NCI-H510A treated with DMSO at 0.1 percent for 48 hours (cell line): ENCODE measurements at places on chromosomes 7 and 10.

- DNase-seq, result no peak
These were observed 405.0 kb upstream of the LRRN3 start for GRCh38 chr7:110685899-110686298.

DNA sequence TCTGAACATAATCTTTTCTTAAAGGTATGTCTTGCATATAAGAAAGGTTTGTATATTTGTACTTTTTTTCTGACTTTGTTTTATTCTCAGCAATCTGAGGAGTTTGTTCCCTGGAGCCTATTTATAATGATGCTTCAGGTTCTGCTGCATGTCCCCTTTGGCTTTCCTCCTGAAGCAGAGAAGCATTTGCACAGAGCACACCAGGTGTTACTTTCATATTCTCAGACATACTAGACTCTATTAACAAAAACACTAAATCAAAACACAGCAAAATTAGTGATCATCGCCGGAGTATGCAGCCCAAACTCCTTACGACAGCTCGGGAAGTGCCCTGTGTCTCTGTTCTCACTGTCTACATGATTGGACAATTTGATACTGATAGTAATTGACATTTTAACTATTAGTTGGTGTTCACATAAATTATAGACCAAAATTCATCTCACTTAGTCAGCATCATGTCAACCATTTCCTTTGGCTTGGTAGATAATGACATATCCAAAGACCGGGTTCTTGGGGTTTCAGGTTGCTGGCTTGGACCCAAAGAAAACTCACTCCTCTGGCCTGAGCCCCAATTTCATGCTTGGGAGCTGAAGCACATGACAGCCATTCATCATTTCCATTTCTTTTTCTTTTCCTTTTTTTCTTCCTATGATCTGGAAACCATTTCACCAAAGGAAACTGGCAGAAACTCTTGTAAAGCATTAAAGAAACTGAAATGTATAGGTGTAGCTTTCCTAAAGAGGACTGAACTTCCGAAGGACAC lies 400.1 kb upstream of the NRP1 start:
- no peak for DNase-seq

- no peak for DNase-seq
These were observed 67.5 kb downstream of the NT5C2 start for GRCh38 chr10:103125323-103126267.

- DNase-seq, result no peak
These were observed 644 bp downstream of the BUD23 start for GRCh38 chr7:73683788-73684693.

DNA sequence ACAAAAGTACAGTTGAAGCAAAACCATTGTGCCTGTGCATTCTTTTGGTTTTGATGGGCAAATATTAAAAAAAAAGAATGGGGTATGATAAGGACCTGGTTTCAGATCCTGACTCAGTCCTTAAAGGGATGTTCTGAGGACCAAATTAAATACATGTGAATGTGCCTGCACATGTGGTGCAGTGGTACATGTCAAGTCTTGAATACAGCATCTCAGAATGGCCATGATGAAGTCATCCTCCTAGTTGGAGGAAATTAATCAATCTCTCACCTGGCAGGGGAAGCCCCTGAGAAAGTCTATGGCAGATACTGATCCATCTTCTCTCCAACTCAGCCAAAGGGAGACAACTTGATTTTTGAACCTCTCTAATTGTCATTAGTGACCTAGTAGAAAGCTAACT lies 207.0 kb downstream of the SUGCT start:
- DNase-seq, result no peak

DNA sequence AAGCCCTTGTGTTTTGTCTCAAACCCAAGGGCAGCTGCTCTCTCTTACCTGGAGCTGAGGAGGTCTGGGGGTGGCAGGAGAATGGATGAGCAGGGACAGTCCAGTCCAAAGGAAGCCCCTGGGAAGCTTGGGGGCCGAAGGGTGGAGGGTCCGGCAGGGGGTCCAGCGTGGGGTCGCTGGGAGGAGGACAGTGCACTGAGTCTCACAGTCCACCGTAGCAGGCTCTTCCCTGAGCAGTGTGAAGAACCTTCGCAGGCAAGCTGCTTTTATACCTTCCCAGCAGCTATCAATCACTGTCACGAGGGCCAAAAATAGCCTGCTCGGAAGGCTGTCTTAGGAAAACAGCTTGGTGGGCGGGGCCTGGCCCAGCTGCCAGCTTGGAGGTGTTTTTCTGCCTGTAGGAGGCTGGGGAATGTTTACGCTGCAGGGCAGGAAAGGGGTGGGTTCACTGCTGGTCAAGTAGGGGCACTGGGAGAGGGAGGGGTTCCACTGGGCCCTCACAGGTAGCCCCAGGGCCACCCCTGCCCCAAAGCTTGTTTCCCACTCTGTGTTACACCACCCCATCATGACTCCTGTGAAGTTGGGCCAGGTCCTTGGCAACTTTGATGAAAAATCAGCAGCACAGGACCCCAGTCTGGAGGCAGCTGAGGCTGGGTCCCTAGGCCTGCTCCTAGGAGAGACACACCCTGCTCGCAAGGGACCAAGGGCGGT lies at the start of gene DEPP1:
Gene DEPP1 (minus strand): TSS at position 240 of the 711 bp plus-strand sequence. CDS start 779 bp downstream, outside the sequence.
- peak; percentile 77 for DNase-seq

DNA sequence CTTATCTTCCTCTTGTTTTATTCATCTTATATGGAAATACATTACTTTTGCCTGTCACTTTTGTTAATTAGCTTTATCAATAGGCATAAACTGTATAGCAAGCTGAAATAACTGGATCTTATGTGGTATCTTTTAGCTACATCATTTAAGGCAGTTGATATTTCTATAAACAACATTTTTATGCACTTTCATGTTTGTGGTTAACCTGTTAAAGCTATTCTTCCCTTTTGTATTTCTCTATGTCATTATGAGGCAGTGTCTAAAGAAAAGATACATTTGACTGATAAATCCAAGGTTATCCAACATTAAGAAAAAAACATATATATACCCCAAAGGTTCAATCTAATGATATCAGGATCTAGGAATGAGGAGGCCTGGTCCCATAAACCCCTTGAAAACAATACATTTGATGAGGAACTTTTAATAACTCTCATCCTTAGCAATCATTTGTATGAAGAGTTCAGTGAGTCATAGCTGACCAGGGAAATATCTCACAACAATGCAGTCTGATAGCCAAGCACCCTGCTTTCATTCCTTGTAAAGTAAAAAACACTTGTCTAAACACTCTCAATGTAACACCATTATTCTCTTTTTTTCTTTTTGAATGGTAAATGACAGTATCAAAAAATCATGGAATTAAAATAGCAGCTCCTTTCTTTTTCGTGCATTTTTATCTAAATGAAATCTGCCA lies 300.9 kb downstream of the NEBL start:
- DNase-seq, result no peak

DNA sequence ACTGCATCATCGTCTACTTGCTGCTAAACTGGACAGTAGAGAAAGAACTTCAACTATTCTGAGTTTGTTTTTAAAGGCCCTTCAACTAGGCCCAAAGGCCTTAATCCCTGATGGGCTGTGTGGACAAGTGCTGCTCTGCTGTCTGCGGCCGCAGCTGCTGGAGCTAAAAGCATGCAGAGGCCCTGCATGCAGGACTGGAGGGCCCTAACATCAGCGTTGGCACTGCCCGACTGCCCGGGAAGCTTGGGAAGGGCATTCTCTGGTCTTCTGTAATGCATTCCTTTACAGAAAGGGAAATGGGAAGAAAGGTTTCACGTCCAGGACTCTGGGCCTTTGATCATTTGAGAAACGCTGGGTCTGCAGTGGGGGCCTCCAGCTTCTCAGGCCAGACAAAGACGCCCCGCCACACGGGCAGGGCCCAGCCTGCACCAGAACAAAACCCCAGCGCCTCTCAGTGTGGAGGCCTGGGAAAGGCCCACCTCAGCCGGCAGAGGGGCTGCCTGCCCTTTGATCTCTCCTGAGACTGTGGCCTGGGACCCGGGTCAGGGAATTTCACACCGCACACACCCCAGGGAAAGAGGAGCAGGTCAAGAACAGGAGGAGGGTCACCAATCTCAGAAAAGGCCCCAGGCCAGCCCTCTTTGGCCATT lies 229.3 kb downstream of the DNAJB6 start:
- no peak for DNase-seq

GRCh38 chr7:13839063-13839462 lies 150.4 kb downstream of the ETV1 start:
- peak; percentile 36 for DNase-seq

DNA sequence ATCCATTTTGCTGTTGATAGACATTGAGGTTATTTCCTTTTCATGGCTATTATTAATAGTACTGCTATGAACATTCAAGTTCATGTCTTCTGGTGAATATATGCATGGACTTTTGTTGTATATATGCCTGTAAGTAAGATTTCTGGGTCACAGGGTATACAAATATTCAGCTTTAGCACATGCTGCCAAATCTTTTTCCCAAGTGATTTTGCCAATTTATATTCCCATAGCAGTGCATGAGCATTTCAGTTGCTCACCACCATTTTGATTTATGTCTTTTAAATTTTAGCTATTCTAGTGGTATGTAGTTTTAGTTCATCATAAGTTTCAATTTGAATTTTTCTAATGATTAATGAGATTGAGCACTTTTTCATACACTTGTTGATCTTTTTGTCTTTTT lies 59.9 kb downstream of the CALD1 start:
- no peak for DNase-seq

DNA sequence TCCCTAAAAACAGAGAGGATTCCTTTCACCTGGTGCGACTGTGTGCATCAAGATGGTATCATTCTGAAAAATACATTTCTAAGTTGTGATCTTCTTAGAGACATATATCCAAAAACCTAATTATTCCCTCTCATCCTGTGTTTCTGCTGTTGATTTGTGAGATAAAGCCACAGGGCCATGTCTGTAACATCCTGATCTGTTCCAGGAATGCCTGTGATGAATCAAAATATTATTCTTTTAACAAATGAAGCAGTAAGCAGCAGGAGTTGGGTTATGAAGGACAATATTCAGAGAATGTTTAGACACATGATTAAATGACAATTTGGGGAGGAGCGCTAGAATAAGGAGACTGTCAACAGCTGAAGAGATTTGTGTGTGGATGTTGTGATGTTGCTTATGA lies 731.4 kb downstream of the KCNMA1 start:
- no peak for DNase-seq

DNA sequence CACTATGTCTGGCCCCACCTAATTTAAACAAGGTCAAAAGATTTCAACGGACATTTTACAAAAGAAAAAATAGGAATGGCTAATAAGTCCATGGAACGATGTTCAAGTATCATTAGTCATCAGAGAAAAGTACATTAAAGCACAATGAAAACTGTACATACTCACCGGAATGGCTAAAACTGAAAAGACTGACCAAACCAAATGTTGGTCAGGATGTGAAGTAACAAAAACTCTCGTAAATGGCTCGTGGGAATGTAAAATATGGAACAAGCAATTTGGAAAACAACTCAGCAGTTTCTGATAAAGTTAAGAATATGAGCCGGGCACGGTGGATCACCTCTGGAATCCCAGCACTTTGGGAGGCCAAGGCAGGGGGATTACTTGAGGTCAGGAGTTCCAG lies 65.7 kb upstream of the PARD3 start:
- no peak for DNase-seq

DNA sequence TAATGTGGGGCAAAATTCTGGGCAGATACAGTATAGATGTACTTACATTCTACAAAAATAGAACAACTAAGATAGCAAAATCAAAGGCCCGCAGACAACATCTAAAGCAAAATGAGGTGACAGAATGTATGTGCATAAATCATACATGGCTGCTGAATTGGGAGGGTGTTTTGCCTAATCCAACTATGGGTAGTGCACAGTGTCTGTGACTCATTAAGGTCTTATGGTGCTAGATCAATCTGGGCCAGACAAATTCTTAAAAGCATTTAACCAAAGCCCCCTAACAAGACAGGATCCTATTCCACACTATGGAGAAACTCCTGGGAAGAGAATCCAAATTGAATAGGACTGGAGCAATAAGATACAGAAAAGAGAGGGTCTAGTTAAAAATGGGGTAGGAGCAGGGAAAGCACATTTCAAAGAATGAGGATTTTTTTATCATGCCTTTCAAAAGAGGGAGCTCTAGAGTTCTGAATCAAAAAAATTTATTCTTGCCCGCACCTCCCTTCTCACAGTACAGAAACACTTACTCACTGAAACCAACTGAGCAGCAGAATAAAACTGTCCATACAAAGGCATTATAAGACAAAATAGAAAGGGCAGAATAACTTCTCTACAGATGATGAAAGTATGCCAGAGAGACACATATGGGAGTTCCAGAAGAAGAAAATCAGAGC lies 181.3 kb downstream of the RNLS start:
- DNase-seq, result no peak

GRCh38 chr7:21641546-21641945 lies 98.7 kb downstream of the DNAH11 start:
- DNase-seq, result no peak

DNA sequence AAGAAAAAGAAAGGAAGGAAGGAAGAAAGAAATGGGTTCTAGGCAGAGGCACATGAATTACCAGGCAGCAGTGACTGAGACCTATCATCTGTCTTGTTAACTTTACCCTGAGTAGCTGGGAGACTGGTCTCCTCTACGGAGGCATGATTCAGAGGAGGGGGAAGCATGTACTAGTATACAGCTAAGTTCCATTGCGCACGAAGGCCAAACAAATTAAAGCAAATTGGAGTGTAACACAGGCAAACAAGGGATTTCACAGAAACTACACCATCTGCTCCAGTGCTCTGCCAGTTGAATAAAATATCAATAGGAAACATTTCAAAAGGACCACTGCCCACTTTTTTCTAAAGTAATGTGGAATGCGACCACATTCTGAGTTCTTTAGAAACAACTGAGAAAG lies 65.9 kb upstream of the RSU1 start:
- DNase-seq, result no peak

DNA sequence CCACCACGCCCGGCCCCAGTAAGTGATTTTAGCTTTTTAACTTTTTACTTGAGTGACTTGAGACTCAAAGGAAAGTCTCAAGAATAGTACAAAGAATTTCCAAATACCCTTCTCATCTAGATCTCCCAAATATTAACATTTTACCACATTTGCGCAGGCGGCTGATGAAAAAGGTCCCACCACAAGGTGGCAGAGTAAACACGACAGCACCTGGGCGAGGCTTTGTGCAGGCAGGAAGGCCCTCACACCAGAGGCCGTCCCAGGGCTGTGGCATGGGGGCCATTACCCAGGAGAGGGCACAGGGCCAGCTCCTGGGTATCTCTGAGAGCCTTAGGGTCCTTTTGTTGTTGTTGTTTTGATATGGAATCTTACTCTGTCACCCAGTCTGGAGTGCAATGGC lies 50.0 kb upstream of the WIPI2 start:
- DNase-seq, result peak; percentile 0

GRCh38 chr10:110413049-110413783 lies 84.5 kb upstream of the DUSP5 start:
- DNase-seq, result no peak

- DNase-seq, result no peak
These were observed 5.3 kb downstream of the DDC start for GRCh38 chr7:50559881-50560280.
